ENCODE measurements at places on chromosomes 1 and 21.

GRCh38 chr1:167369933-167370332 is 148.4 kb downstream of the CD247 start:
- DNase-seq: no peak

GRCh38 chr1:231395998-231396390 is 26.1 kb downstream of the EGLN1 start:
- DNase-seq: no peak

- no peak for DNase-seq
Measured at GRCh38 chr1:233496993-233497392, 116.9 kb upstream of the KCNK1 start.

GRCh38 chr1:24198766-24199165 is 11.7 kb upstream of the IFNLR1 start:
- no peak for DNase-seq

- DNase-seq: no peak
Measured at GRCh38 chr21:38759413-38759812, 46.3 kb upstream of the ETS2 start.
